AG04450 (cell line): ENCODE measurements at places on chromosomes 13 and 19.

- DNase-seq, result no peak
These were observed 34.5 kb upstream of the URAD start for GRCh38 chr13:28022848-28023518.

- peak; percentile 11 for DNase-seq
These were observed 34.0 kb downstream of the KLF5 start for GRCh38 chr13:73092829-73093228.

DNA sequence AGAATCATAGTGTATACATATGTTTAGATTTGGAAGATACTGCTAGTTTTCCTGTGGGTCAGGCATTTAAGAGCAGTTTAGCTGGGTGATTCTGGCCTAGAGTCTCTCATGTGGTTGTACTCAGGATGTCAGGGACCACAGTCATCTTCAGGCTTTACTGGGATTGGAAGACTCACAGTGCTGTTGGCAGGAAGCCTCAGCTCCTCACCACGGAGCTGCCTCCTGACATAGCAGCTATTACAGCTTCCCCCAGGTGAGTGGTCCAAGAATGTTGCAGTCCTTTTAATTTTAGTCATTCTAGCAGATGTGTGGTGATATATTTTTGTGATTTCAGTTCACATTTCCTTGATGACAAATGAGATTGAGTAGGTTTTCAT, 16.9 kb upstream of the GPR18 start:
- no peak for DNase-seq

DNA sequence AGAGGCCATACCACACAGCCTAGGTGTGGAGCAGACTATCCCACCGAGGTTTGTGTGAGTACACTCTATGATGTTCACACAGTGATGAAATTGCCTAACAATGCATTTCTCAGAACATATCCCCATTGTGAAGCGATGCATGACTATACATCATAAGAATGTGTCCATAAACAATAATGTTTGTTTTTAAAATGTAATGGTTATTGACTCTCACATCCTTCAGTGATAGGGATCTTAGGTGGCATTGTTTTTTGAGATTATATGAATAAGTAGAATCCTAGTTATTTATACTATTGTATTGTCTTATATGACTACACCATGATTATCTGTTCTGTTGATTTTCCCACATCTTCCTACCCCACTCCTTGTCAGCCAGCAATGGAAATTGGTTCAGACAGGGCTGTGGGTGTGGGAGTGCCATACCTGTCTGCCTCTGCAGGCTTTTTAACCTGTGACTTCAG, 13.6 kb downstream of the CCNA1 start:
- DNase-seq, result no peak

DNA sequence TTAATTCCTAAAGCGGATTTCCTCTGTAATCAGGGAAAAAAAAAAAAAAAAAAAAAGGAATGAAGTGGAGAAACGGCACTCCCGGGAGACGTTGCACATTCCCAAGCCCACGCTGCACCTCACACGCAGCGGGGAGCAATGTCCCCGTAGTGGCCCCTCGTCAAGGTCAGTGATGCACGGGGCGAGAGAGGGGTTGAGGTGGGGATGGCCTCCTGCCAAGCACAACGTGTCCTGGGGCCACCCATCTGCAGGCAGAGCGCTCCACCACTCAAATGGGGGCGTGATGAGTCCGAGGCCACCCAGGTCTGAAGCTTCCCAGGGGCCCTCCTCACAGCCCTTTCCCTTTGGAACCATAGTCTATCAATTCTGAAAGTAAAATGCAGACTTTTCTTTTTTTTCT, 15.1 kb downstream of the PLK5 start:
- no peak for DNase-seq

GRCh38 chr19:7690779-7691258, 10.2 kb downstream of the TRAPPC5 start:
- DNase-seq, result no peak

DNA sequence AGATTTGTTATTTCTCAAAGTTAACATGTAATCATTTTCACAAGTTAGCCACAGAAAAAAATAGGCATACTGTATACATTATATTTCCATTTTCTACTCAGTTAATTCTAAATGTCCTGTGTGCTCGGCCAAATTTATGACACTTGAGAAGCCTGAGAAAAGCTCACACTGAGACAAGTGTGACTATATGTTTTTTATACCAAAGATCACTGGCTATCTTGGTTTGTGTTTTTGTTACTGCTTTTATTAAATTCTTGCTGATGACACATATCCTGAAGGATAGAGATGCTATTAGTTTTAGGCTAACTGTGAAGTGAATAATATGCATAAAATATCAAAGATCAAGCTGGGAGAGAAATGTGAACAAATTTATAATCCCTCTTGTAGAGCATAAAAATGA, 49.3 kb upstream of the IL17D start:
- no peak for DNase-seq
